KBM-7 (cell line): ENCODE measurements at places on chromosomes 7 and 10.

GRCh38 chr7:116089293-116089692 lies 58.7 kb upstream of the TFEC start:
- no peak for DNase-seq

GRCh38 chr7:50676740-50677637 lies 105.7 kb downstream of the GRB10 start:
- no peak for DNase-seq

GRCh38 chr10:63563623-63564022 lies 42.4 kb downstream of the REEP3 start:
- DNase-seq: no peak

DNA sequence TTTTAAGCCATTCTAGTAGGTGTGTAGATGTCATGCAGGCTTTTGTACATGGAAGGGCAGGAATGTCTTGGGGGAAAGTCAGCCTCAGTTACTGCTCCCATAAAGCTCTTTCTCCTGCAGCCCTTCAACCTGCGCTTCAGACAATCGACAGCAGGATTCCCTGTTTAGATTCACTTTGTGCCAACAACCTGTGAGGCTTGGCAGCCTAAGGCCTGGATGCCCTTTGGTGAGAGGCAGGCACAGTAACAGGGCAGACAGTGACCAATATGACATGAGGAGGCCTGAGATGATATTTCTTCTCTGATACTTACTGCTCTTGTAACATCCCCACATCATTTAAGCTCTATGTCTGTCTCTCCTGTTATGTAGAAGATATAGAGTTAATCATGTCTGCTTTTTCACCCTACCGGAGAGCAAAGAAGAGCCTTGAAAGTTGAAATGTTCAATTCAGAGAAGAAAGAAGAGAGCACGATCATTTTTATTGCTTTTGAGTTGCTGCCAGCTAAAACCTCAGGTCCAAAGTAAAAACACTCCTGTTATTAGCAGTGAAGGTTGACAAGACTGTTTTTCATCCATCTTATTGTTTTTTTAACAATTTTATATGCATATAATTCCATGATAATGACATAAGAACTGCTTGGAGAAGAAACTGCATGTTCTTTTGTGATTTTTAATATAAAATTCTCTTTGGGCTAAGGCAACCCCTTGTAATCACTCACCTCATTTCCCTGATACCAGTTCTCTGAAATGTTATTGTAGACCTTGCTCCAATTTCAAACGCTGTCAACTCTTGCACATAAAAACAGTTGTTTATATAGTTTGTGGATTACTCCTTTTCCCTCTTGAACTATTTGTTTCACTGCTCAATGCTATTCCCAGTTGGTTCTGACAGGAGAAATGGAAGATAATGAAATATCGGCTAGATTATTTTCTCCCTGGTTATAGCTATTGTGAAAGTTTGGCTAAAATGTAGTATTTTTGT lies 140.9 kb downstream of the GALNT17 start:
- DNase-seq: no peak

GRCh38 chr10:34762603-34763299 lies 52.3 kb downstream of the PARD3 start:
- no peak for DNase-seq

DNA sequence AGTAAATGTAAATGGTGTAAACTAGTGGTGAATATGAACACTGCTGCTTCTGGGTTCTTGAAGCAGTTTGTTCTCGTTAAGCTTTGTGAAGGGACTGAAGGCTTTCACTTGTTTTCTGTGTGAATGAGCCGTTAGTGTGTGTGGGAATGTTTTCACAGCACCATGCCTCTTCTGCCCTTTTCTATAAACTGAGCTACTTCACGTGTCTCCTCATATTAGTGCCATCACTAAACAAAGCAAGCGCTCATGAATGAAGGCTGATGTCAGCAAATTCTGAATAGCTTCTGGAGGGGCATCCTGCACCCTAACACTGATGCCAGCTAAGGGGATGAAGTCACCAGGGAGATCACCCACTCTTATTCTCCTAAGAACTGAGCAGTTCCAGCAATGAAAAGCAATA lies 205.6 kb upstream of the ETV1 start:
- DNase-seq: no peak

- DNase-seq: no peak
Observed at GRCh38 chr7:74481458-74482196, 27.9 kb downstream of the GTF2IRD1 start.

DNA sequence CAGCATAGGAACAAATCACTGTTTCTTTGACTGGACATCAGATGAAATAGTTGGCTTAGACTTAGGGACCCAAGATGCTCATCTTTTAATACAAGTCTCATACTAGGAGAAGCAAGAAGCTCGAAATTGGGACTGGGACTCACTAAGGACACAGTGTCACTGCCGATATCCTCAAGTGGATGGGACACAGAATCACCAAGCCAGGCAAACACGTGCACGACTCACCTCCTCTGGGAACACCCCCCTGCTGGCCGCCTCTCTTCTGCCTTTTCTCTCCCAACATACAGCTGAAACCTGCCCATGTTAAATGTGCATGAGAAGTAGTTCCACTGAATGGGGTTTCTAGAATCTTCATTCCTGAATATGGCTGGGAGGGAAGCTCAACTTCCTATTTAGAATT lies 106.6 kb upstream of the FAM204A start:
- DNase-seq: no peak

DNA sequence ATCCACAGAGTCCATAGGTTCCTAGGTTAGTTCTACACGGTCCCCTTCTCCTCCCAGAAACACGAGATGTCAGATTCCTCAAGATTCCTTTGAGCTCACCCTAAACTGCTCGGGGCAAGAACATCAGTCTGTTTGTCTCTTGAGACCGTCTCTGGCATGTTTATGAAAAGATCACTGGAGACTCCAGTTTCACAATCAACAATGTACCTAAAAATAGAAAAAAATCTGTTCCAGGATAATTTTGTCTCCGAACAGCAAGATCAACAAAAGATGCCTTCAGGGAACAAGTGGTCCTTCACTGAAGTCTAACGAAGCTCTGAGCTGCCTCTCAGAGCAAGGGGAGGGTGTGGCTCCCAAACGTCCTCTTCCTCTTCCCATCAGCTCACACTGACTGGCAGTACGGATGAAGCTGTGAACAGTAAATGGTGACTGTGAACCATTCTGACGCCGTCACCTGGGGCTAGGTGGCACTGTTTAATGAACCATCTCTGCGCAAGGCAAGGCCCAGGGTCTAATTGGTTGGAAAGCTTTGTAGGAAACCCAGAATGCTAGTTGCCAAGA lies 156.2 kb upstream of the LYZL1 start:
- no peak for DNase-seq

- DNase-seq: no peak
Observed at GRCh38 chr7:44184206-44184872, 4.9 kb downstream of the GCK start.

DNA sequence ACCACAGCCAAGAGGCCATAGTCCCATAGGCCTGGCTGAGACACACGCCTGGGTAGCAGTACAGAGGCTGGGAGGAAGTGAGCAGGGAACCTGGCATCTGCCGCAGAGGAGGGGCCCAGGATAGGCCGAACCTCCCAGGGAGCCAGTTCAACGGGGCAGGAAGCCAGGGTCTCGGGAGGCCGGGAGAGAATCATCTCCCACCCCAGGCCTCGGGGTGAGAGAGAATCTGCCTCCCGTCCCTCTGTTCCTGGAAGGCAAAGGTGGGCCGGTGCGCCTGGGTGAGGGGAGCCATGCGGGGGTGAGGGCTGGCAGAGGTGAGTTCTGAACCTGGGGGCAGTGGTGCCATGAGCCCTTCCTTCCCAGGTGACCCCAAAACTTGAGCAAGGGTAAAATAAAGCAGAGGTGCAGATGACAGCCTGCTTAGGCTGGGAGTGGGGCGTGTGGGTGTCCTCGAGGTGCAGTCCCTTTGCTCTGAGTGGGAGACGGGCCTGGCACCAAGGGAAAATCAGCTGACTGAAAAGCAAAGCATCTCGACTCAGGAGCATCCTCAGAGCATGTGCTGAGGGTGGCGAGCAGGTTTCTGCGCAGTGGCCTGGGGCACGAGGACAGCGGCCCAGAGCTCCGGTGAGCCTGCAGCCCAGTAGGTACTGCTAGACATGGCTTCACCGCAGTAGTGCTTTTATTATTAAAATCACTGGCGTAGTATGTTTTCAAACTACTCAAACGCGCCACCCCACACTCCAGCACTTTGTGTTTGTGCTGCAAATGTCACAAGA lies 15.5 kb downstream of the AGAP3 start:
- no peak for DNase-seq

- DNase-seq: no peak
Observed at GRCh38 chr10:35236739-35237138, 99.6 kb upstream of the CCNY start.

GRCh38 chr10:43254881-43255633 lies 11.8 kb downstream of the RASGEF1A start:
- DNase-seq: no peak
